ENCODE measurements at places on chromosomes 11 and 22. TPM values are rescaled to one million over a fixed set of nuclear protein-coding genes. Genes with fewer than 3 reads are reported as not detected.

DNA sequence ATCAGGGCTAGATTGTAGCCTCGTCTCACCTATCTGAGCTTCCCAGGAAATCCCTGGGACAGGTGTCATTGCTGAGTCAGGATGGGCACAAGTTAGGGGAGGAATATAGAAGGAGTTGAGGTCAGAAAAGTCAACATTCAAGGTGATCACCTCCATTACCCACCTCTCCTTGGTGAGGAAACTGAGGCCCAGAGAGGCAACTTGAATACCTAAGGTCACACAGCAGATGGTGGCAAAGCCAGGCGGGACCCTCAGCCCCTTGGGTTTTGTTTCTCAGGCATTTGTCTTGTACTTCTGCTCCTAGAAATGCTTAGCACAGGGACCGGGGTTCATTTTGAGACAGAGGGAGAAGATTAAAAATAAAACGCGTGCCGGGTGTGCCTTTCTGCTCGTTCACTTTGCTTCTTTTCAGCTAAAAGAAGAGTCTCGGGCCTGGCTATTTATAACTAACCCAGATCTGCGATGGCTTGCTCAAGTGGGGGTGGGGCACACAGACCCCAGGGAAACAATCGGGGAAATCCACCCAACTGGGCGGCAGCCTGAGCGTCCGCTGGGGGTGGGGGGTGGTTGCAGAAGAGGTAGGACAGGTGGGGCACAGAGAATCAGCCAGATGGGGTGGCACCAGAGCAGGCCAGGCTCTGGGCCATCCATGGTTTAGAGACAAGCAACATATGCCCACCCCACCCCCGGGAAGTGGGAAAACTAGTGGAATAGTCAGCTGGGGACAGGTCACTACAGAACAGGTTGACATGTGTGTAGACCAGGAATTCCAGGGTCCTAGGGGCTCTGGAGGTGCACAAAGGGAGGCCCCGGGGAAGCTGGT, 3.9 kb upstream of the GNAZ start:
- no peak for DNase-seq

SMTNL1 gene
- 0.14 TPM for polyA plus RNA-seq

PRMT3 gene
- 19.1 TPM for polyA plus RNA-seq

BDNF gene
- 4.2 TPM for polyA plus RNA-seq

DNA sequence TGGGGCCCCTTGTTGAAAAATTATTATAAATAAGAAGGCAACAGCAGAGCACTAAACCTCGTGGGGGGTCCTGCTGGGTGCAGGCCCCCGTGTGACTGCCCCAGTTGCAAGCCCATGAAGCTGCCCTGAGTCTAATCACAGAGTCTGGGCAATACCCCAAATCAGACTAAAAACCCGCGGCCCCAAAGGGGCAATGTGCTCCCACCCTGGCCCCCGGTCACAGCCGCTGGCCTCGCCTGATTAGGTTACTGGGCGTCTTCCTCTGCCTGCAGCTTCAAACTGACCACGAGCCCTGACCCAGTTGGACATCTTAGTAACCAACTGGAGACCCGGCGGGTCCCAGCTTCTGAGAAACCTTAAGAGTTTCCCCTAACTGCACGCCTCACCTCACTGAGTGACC, 1.6 kb downstream of the CXCR5 start:
- DNase-seq, result no peak

HBE1 gene
- not detected for polyA plus RNA-seq

SCN4B gene
- polyA plus RNA-seq, result 0.45 TPM

DNA sequence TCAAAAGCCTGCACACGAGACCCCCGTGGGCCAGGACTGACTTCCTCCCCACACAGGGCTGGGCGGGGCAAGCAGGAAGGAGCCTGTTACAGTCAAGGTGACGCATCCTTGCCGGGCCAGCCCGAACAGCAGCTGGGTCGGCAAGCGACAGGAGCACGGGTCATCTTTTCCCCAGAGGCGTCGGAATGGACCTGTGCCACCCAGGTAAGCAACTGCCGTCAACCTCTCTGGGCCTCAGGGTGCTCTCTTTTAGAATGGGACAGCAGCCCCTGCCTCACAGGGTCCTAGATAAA, at the start of gene CYTH4:
Gene CYTH4 (plus strand): TSS at position 124 of the 293 bp plus-strand sequence. CDS start 62 bp downstream, at position 186.
- no peak for DNase-seq

DNA sequence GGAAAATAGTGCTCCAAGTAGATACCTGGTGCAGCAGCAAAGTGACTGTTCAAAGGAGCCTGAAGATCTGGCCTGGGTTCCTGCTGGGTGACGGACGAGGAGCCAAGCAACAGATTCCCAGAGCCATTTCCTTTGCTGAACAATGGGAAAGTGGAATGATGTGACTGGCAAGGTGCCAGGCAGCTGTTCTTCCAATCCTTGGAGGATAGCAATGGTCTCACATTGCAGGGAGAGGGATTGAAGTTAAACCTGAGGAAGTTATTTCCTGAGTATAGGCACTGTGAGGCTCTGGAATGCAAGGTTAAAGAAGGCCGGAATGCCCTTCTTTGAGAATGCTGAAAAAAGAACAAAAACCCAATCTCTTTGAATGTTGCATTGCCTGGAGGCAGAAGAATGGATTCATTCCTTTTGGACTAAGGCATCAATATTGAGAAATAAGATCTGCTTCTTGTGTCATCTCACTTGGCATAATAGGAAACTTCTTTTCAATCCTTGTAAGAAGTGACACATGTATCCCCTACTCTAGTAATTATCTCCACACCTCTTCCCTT, 223.8 kb downstream of the BLID start:
- DNase-seq, result peak; percentile 61

DNA sequence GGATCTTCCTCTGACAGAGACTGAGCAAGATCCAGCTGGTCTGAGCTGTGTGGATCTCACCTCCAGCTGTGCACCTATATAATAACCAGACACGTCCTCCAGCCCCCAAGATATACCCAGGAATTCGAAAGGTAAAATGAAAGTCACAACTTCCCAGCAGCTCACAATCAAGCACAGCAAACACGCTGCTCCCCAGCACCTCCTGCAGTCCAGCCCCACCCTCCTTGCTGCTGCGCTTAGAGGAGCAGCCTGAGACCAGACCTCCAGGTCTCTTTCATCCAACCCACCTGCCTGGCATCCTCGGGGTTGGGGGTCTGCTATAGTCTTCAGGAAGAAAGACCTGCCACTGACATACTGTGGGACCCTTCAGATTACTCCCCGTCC, 3.0 kb upstream of the APOL4 start:
- DNase-seq, result peak; percentile 15

TYR gene
- polyA plus RNA-seq, result 0.08 TPM

- no peak for DNase-seq
Measured at GRCh38 chr22:28034760-28035401, 115.8 kb upstream of the PITPNB start.

SLC5A1 gene
- not detected for polyA plus RNA-seq

DNA sequence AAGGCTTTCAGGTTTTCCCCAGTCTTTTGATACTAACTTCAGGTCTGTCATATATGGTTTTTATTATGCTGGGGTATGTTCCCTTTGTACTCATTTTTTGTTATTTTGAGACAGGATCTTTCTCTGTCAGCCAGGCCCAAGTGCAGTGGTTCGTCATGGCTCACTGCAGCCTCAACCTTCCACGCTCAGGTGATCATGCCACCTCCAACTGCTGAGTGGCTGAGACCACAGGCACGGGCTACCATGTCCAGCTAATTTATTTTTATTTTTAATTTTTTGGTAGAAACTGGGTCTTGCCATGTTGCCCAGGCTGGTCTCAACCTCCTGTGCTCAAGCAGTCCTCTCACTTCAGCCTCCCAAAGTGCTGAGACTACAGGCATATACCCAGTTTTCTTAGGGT, 50.6 kb upstream of the PDGFD start:
- no peak for DNase-seq

SCGB1C1 gene
- polyA plus RNA-seq, result not detected

GRCh38 chr11:48001438-48002021, 21.2 kb downstream of the PTPRJ start:
- DNase-seq, result no peak

GRCh38 chr11:8760896-8761295, 78.3 kb downstream of the RPL27A start:
- DNase-seq, result no peak

PAX6 gene
- 0.45 TPM for polyA plus RNA-seq

DNA sequence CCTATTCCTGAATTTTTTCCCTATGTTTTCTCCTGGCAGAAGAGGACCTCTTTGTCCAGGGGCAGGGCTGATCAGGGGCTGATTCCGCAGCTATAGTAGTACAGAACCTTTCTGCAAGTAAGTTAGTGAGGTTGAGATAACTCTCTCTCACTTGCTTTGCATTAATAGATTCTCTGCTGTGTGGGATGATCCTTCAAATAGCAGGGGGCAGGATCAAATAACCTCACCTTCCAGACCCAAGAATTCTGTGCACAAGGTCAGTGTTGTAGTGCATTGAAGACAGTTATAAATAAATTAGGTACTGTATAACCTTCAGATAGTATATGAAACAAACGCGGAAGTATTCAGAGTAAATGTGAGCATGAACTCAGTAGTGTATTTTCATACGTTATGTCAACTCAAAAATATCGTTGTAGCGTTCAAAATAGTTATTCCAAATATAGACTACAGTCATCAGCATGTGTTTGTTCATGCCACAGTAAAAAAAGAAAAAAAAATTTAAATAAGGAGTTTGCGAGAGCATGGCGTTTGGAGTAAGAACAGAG, 278 bp downstream of the MMP26 start:
- DNase-seq, result no peak

- DNase-seq, result peak; percentile 90
Measured at GRCh38 chr11:236774-237767, at the start of gene PSMD13. Gene PSMD13, plus strand, starts transcription at chr11:236976. Its CDS starts 74 bp downstream, at chr11:237050.

HMOX1 gene
- polyA plus RNA-seq, result 10.9 TPM

GRCh38 chr22:17434856-17435255, 65.6 kb downstream of the CECR2 start:
- DNase-seq, result peak; percentile 23

DNA sequence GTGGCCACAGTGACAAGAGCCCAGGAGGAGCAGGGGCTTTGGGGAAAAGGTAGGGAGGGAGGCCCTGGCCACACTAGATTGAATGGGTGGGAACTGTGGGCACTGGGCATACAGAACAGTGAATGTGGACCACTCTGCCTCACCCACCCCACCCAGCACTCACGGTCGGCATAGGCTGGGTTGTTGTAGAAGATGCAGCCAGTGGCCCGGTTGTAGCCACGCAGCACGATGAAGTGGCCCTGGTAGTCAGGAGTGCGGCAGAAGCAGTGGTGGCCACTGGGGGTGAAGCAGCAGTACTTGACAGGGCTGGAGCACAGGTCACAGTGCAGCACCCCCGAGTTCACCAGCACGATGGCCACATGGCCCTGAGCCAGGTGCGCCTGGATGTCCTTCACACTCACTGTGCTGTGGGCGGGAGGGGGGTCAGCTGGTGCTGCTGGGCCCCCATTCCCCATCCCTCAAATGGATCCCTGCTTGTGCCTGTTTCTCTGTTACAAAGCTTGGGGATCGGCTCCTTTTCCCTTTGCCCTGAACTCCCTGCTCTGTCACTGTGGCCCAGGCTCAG, 11.2 kb downstream of the GUCD1 start:
- DNase-seq, result no peak

Measured in GM23338 (cell line).